ENCODE measurements at places on chromosomes 4 and X.

GRCh38 chr4:89658701-89659024 is 178.3 kb downstream of the SNCA start:
- DNase-seq: no peak

DNA sequence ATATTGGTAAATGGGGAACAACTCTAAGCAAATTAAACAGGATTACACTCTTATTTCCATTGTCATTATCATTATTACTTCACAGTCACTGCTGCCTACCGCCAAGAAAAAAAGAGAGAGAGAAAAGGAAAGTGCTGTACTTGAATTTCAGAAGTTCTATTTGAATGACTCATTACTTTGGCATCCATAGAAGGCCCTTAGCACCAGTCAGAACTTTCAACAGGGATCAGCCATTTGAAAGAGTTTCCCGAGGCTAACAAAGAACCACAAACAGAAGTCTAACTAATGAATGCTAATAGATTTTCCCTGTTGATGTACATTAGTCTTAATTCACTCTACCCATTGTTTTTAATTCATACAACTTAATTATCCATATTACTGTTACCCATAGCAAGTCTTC is 116.3 kb downstream of the SHROOM4 start:
- no peak for DNase-seq

- no peak for DNase-seq
These were observed 366.5 kb downstream of the CXXC4 start for GRCh38 chr4:104128031-104128849.

GRCh38 chr4:879729-880077 is 52.4 kb downstream of the GAK start:
- no peak for DNase-seq

- no peak for DNase-seq
These were observed 41.8 kb downstream of the FNIP2 start for GRCh38 chr4:158810487-158811215.

GRCh38 chrX:130694983-130695382 is 208.0 kb downstream of the ENOX2 start:
- DNase-seq: no peak

DNA sequence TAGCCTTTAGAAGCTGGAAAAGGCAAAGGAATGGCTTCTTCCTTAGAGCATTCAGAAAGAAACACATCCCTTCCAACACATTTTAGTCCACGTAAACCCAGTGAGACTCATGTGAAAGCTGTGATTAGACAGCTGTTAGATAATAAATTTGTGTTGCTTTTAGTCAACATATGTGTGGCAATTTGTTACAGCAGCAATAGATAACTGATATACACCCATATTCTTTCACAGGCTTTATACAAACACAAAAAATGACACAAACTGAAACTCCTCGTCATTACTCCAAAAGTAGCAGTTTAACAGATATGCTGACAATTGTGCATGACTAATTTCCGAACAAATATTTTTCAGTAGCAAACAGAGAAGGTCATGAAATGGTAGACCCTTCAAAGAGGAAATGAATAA is 65.3 kb downstream of the ANTXR2 start:
- DNase-seq: no peak

- DNase-seq: no peak
These were observed 16.6 kb downstream of the FAM149A start for GRCh38 chr4:186121057-186121456.

DNA sequence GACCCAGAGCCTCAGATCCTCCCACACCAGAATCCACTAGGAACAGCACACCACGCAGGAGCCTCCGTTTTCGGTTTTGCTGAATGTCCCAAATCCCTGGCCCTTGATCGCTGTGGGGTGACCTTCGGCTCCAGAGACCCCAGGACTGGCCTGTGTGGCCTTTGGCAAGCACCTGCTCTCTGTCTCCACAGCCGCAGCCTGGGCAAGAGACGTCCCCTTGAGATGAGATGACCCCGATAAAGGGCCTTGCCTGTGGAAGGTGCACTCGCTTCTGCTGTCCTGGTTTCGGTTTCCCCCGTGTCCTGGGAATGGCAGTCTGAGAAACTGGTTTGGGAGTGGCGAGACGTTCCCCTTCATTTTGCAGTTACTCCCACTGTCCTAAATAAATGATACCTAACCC is 9.6 kb downstream of the PSAPL1 start:
- no peak for DNase-seq

- DNase-seq: no peak
These were observed 11.0 kb downstream of the TENM3 start for GRCh38 chr4:182254026-182254780.

DNA sequence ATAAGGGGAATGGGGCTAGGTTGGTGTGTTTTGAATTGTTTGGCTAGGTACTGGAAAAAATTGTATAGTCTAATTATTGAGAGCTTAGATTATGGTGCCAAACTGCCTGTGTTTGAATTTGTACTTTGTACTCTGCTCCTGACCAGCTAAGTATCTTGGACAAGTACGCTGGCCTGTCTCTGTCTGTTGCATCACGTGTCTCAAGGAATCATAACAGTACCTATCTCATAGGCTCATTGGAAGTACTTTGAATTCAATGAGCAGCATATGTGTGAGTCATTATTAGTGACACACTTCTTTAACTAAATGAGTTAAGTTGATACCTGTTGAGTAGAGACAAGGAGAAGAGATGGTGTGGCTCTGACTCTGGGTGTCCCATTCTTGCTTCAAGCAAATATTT is 69.5 kb upstream of the MND1 start:
- no peak for DNase-seq

GRCh38 chrX:45758319-45758718 is 557.6 kb upstream of the DIPK2B start:
- DNase-seq: peak; percentile 93

DNA sequence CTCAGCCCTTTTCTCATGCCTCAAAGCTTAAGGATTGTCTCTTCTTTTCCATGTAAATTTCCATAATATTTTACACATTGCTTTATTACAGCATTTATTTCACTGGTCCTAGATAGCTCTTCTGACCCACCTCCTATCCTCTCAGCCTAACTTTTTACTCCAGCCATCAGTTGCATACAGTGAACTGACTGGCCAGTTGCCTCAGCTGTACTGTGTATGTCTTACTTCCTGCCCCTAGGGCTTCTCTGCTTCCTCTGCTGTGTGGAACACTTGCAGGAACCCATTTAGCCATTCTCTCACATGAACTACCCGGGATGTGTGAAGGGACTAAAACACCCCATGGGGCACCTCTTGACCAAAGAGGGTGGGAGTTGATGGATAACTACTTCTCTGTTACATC is 18.0 kb downstream of the C4orf33 start:
- no peak for DNase-seq

GRCh38 chr4:12852338-12853307 is 631.5 kb downstream of the RAB28 start:
- no peak for DNase-seq

- no peak for DNase-seq
These were observed 21.7 kb upstream of the AASDH start for GRCh38 chr4:56408978-56409377.

- no peak for DNase-seq
These were observed 240.8 kb downstream of the STK32B start for GRCh38 chr4:5292101-5292500.

GRCh38 chr4:39716356-39716755 is 18.4 kb downstream of the UBE2K start:
- DNase-seq: no peak

GRCh38 chr4:79597266-79597665 is 189.2 kb upstream of the GK2 start:
- DNase-seq: no peak

- DNase-seq: no peak
These were observed 56.0 kb downstream of the ZNF827 start for GRCh38 chr4:145882604-145883003.

GRCh38 chr4:75180790-75181776 is 248.2 kb downstream of the PARM1 start:
- DNase-seq: no peak

DNA sequence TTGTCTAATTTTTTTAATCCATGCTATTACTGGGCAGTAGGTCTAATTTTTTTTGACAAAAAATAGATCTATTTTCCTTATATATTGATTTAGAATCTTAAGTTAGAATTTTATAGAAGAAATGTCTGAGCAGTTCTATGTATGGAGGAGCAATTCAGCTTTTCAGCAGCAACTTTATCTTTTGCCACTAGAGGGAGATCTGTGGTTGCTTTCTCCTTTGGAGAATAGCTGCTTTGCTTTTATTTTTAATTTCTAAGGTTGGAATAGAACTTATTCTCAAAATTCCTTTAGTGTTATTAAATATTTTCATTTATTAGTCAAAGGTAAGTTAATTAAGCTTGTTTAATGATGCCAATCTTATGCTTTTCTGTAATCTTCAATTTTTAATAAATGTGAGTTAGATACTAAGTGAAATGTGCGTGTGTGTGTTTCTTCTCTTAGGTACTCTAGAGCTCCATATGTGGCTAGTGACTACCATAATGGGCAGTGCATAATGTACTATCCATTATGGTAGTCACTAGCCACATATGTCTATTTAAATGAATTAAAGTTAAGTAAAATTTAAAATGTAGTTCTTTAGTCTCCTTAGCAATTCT is 29.3 kb downstream of the FAM199X start:
- no peak for DNase-seq

DNA sequence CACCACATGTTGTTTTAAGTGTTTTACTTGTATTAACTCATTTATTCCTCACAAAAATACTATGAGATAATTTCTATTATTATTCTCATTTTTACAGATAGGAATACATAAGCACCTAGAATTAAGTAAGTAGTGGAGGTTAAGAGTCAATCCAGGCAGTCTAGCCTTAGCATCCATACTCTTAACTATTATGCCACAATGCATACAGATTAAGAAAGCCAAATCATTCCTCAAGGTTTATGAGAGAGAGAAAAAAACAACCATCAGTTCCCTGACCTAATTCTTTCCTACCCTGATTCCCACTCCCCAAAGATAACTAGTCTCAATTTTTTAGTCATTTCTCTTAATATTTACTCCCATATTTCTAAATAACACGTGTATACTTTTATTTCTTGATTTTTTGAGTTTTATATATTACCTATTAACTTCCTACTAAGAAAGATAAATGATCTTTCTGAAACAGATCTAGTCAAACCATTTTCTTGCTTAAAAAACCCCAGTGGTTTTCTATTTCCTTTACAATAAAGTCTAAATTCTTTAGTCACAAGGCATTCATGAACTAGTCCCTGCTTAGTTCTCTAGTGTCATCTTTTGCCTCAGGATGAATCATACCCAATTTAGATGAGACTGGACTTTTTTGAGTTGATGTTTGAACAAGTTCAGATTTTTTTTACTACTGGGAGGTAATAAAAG is 16.0 kb downstream of the UBA6 start:
- no peak for DNase-seq

DNA sequence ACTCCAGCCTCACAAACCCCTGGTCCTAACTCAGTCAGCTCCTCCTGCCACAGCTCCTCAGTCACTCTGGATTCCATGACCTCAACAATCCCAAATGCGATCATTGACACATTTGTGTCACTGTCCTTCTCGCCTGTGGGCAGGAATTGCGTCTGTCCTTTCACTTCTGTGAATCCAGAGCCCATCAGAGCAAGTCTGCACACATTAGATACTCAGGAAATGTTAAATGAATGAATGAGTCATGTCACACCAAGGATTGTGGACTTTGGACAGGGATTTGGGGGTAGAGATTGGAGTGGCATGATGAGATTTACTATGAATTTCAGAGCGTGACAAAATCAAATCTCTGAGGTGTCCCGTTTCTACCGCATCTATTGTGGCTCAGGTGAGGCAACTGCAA is 11.8 kb upstream of the CLDN24 start:
- DNase-seq: no peak

- DNase-seq: no peak
These were observed 58.9 kb downstream of the HOPX start for GRCh38 chr4:56622176-56622575.

DNA sequence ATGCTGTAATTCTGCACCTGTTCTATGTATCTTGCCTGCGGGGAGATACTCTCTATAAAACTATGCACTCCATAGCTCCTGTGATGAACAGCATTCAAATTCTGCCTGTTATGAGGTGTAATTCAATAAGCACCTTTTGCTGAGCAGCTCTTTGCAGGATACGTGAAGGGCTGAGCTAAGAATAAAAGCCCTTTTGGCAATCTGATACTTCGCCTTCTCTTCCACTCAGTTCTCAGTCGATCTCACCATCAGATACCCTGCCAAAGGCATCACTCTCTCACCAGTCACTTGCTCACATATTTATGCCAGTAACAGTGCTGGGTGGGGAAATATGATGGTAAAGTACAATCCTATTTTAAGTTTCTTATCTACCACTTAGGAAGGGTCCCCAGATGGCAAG is 67.2 kb downstream of the RPS3A start:
- DNase-seq: no peak

DNA sequence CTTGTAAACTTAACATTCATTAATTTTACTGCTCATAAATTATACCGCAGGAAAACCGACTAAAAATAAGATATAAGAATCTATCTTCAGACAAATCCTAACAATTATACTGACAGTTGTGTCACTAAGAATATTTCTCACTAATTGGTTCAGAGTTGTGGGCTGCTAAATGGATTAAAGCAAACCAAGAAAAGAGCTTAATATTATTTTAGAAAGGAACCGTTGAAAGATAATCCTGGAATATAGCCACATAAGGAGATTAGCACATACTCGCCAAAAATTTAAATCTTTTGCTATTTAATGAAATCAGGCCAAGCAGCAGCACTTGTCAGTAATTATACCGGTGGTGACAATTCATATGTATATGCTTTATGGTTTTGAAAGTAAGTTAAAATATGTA is 132.8 kb downstream of the SLIT2 start:
- DNase-seq: no peak

GRCh38 chr4:83201761-83202160 is 82.8 kb downstream of the COQ2 start:
- no peak for DNase-seq

DNA sequence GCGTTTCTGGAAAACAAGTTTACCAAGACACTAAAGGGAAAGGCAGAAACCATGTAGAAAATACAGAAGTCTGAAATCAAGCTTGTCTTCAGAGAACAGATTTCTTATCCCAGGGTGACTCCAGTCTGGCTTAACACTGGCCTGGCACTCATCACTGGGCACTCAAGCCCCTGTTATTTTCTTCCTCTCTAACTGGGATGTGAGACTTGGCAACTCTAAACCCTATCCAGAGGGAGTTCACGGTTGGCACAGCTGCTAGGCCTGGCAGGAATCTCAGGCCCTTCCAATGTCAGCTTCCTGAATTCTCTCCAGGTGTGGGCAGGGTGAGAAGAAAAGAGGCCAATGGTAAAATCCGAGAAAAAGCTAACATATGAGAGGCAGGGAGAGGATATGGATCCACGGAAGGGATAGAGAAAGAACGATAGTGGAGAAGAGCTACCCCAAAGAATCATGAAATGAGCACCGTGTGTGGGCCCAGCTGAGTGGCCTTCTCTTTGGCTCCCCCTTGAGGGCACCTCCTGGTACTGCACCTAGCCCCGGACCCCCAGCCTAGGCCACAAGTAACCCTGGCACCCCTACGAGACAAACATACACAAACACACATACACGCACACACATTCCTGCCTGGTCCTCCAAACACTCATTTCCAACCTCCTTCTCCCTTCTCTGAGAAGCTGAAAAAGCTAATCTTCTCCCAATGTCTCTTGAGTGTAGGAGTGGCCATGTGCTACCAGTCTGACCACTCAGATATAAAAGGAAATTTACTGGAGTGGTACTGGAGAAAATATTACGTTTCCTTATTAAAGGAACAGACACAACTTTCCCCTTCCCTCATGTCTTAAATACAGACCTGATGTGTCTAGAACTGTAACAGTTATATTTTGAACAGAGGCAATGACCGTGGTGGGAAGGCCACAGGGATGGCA is 16.6 kb upstream of the PTCHD1 start:
- peak; percentile 11 for DNase-seq

- no peak for DNase-seq
These were observed 49.6 kb upstream of the PROM1 start for GRCh38 chr4:16133406-16133805.

GRCh38 chrX:49856819-49857218 is 22.5 kb upstream of the USP27X start:
- no peak for DNase-seq
